CD4-positive, alpha-beta T cell treated with Interleukin-12 subunit alpha and Interleukin-12 subunit beta, for 1 hour (primary cell): ENCODE measurements at places on chromosomes 16 and 17.

DNA sequence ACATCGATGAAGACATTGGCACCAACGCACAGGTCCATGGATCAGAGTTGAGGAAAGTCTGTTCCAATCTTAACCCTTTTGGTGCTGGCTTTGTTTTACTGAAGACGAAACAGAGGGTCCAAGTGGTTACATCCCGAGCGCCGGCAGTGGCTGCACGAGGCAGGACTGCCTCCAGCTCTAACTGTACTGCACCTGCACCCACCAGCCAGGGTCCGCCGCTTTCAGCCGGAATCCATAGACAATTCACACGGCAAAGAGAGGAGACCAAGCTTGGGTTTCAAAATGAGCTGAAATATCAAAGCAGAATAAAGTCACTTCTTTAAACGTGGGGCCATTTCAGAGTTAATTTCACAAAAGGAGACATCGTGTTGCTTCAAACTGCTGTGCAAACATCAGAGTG is 21.2 kb upstream of the ZC3H18 start:
- DNase-seq: no peak

DNA sequence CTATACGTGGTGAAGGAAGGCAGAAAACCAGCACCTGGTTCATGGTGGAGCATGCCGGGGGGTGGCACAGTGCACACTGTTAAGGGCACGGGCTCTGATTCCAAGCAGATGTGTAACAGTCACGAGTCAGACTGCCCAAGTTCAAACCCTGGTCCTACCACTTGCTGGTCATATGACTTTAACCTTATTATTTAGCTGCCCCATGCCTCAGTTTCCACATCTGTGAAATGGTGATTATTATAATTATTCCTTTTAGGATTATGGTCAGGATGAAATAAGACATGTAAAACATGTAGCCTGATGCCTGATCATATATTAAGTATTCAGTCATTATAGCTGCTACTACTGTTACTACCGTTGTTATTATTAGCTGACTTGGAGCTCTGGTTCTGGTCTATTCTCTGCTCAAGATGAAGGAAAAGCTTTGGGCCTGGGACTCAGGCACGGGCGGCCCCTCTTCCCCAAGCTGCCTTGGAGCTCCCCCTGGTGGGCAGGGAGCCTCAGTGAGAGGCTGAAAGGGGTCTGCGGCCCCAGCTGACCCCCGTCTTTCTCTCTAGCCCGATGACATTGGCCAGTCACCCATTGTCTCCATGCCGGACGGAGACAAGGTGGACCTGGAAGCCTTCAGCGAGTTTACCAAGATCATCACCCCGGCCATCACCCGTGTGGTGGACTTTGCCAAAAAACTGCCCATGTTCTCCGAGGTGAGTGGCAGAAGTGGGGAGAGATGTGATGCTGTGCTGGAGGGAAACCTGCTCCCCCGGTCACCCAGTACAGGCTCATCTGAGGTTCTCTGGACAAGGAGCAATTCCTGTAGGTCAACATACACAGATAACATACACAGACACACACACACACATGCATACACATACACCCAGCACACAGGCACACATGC is 14.0 kb downstream of the NR1D1 start:
- DNase-seq: peak; percentile 67

DNA sequence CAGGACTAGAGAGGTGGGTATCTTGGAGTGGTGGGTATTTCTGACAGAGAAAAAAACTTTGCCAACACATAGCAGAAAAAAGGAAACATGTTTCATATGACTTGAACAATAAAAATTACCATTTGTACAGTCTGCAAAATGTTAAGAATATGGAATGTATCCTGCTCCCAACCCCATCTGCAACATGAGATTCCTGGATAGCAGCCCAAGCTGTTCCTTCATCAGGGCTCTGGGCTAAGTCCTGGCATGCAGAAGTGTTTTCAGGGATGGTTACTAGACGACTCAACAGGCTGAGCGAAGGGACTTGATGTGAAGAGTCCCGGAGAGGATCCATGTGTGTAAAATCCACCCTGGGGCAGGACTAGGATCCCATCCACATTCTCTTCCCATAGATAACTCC is 121.0 kb upstream of the IRX3 start:
- no peak for DNase-seq

DNA sequence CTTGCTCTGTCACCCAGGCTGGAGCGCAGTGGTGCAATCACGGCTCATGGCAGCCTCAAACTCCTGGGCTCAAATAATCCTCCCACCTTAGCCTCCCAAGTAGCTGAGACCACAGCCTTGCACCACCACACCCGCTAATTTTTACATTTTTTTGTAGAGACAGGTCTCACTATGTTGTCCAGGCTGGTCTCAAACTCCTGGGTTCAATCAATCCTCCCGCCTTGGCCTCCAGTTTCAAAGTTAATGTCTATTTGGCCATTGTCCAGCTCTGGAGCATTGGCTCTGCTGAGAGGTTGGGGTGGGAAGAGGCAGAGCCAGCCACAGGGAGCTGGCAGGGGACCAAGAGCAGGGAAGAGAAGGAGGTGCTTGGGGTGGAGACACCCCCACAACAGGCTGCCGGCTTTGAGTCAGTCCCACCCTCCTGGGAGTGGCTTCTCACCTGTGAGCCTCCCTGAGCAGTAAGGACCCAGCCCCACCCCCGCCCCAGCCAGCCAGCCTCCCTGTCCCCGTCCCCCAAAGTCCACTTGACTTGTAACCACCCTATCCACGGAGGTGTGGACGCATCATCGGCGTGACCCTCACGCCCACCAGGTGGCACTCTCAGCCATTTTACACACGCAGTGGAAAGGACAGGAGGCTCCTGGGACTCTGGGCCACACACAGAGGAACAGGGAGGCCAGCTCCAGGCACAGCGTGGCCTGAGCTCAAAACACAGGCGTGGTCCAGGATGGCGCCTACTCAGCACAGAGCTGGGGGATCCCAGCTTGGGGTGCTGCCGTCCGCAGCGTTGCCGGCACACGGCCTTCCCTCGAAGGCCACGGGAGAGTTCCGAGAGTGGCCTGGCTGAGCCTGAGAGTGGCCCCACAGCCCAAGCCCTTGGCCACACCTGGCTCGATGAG is 22.8 kb upstream of the PVALEF start:
- peak; percentile 65 for DNase-seq

DNA sequence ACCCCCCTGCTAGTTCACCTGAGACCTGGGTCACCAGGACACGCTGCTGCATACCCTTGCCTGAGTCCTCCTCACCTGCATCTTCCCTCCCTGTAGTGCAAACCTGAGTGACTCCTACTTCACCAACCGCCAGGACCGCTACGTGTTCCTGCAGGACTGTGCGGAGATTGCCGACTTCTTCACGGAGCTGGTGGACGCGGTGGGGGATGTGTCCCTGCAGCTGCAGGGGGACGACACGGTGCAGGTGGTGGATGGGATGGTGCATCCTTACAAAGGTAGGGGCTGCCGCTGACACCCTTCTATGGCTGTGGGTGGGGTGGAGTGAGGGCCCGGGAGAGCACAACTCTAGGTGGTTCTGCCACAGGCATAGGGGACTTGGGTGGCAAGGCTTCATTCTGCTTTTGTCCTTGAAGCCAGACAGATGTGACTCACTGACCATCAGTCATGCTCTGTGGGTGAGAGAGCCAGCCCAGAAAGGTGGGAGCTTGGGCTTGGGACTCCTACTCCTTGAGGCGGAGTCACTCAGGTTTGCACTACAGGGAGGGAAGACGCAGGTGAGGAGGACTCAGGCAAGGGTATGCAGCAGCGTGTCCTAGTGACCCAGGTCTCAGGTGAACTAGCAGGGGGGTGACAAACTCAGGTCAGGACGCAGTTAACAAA is 22.3 kb downstream of the PGS1 start:
- DNase-seq: no peak

DNA sequence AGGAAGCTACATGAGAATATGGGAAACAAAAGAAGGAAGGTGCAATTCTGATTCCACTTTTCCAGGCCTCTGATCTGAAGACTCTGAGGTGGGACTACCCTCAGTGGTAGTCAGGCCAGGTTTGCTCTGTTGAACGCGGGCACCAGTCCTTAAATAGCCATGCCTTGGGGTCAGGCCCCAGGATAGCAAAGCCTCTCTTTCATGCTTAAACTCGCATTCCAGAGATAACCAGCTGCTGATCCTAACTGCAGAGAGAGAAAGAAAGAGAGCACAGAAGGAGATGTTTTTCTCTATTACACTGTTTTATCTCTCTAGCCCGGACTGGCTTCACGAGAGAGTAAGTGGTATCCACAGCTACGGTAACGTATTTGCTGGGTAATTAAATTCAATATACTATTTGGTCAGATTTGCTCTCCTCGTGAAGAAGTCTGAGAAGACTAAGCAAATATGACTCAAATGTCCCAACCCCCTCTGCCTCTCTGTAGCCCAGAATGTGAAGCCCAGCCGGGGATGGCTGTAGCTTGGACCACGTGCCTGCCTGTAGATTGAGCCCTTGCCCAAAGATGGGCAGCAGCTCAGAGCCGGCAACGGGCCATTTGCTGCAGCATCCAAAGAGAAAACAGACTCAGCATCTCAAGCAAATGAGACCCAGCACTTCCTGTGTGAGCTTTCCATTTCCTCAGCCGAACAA is 122.2 kb downstream of the SMG6 start:
- DNase-seq: no peak

DNA sequence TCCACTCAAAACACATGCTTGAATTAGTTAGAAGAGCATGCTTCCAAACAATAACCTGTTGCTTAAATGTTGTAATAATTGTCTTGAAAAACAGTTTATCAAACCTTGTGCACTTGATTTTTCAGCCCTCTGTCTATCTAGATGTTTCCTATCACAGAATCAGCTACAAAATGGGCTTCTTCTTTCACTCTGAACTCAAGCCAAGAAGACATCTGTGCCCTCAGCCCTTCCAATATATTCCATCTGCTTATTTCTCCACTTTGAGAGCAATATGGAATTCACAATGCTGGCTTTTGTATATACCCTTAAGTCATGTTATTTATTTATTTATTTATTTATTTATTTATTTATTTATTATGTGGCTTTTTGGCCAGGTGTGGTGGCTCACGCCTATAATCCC is 234.2 kb downstream of the TOX3 start:
- DNase-seq: no peak

GRCh38 chr17:42002792-42003301 is 14.4 kb downstream of the DNAJC7 start:
- DNase-seq: no peak

GRCh38 chr16:1129106-1129960 is 23.6 kb upstream of the CACNA1H start:
- no peak for DNase-seq

DNA sequence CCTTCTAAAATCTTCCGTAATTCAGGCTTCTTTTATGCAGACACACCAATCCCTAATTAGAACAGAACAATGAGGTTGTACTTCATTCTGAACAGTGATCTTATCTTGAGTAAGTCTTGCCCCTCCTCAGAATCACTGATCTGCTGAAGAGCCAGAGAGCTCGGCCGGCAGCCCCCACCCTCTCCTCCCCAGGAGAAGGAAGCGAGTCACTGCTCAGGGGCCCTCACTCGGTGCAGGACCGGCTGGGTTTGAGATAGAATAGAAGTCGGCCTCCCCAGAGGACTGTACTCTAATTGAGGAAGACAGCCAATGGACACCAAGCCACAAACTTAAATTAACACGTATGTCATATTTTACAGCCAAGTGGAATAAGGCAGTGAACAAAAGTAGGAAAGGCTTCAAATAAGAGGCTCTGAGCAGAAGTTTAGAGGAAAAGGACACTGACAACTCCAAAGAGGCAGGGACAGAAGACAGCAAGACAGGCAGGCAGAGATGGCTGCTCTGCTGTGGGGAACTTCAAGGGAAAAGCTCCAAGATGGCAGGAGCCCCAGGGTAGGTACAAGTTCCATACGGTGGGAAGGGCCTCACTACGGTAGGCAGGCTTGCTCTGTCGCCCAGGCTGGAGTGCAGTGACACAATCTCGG is 18.6 kb downstream of the CREBBP start:
- no peak for DNase-seq

- no peak for DNase-seq
Observed at GRCh38 chr17:3657874-3658783, 10.2 kb downstream of the TAX1BP3 start.

DNA sequence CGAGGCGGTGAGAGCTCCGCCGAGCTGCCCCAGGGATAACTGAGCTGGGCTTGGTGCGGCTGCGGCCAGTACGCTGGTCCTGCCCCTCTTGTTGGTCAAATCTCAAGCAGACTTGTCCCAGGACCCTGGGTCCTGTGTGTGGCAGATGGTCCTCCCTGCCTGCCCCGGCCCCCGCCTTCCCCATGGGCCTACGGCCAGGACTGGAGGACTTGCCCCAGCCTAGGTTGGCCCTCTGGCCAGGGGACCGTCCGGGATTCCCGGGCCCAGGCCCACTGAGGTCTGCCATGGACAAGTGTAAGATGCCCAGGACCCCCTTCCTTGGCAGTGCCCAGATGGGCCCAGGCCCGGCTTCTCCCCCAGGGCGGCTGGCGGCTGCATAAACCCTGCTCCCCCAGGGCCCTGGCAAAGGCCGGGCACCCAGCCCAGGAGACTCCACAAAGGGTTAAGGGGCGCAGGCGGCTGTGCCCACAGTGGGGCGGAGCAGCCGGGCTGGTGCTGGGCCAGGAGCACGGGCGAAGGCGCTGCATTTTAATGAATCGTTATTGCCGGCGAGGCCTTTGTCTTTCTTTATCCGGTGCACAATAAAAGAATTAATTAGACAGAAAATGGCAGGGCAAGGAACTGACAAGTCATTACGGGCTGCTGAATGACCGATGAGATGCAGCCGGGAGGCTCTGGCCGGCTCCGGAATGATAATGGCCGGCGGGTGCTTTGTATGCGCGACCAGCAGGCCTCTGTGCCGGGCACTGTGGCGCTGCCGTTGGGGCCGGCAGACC is 9.1 kb downstream of the SOX8 start:
- no peak for DNase-seq

- DNase-seq: no peak
Observed at GRCh38 chr17:41366070-41366469, 3.5 kb downstream of the KRT33B start.

DNA sequence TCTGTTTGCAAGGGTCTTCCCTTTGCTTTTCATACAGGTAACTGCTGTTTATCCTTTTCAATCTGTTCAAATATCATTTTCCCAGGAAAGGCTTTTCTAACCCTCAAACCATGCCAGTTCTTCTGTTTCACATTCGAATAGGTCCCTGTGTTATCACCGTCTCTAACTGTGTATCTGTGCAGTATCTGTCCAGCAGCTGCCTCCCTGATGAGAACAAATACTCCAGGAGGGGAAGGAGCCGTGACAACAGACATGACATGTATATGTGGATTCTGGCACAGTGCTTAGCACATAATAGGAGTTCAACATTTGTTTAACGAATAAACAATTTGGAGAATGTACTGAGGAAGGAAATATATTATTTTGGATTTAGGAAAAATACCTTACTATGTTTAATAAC is 95.7 kb downstream of the STX8 start:
- DNase-seq: no peak

DNA sequence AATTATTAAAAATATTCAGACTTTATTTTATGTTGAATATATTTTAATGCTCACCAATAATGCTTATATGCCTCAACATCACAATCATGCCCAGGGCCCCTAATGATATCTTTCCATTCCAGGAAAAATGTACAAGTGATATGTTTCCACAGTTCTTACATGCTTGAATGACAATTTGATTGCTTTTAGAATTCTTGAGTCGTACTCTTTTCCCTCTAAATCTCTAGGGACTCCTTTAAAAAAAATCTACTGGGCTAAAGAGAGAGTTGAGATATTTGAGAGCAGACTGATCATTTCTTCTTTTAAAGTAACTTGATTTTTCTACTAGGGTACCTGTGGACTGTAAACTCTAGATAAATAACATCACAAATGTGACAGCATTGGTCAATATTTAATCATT is 18.2 kb upstream of the HLF start:
- DNase-seq: no peak
